ENCODE measurements at places on chromosomes 6 and 20.
A peak's percentile ranks its signal among the peaks of the same experiment; 100 is the strongest.

GRCh38 chr20:10539818-10540553 lies 104.9 kb downstream of the SLX4IP start:
- no peak for DNase-seq

DNA sequence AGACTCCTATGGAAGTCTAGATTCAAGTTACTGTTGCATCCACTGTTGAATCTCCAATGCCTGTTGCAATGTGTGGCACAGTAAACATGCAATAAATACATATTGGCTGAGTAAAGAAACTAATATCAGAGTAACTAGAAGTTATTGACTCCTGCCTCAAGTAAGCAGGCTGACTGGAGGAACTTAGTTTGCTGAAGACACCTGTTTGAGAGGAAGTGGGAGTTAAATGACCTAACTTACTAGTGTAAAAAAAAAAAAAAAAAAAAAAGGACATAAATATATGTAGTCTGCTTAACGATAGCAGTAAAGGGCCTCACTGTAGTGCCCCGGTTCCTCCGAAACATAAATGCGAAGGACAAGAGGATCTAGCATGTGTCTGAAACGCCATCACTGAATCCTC lies 249.8 kb upstream of the PRDM1 start:
- DNase-seq, result no peak

DNA sequence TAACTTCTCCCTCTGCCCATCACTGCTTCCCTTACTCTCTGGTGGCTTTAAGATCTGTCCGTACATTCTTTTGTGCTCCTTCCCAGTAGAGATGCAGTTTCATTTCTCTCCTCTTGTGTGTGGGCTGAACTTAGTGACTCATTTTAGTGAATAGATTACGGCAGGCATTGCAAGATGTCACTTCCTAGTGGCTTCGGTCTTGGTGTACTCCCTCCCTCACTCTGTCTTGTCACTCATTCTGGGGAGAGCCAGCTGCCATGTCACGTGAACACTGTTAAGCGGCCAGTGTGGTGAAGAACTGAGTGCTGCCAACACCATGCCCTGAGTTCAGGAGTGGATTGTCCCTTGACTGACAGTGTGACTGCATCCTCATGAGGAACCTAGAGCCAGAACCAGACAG lies 115.9 kb downstream of the OTOR start:
- DNase-seq, result no peak

- no peak for DNase-seq
Observed at GRCh38 chr20:33679758-33680485, 5.7 kb upstream of the NECAB3 start.

DNA sequence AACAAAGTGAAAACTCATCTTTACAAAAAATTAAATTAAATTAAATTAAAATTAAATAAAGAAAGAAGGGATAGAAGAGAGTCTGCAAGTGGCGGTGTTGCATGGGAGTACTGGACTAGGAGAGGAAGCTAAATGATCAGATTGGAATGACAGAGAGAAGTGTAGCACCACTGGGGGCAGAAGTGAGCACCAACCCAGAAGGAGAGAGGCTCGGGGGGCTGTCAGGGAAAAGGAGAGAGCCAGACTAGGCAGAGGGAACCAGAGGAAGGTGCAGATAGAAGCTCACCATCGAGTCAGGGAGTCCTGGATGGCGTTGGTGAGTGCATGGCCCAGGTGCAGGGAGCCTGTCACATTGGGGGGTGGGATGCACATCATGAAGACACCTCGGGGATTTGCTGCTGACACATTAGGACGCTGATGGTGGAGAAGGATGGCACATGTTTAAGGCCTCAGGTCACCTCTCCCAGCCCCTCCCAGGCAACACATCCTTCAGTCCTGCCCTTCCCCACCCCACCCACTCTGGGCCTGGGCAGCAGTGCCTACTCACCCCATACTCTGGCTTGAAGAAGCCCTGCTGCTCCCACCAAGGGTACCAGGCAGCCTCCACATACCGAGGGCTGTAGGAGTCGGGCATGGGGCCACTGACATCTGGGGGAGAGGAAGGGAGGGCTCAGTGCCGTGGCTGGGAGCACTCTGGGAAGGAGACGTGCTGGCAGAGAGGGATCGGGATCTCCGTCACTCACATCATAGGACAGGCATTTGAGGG lies 4.0 kb downstream of the VARS1 start:
- DNase-seq, result peak; percentile 20

DNA sequence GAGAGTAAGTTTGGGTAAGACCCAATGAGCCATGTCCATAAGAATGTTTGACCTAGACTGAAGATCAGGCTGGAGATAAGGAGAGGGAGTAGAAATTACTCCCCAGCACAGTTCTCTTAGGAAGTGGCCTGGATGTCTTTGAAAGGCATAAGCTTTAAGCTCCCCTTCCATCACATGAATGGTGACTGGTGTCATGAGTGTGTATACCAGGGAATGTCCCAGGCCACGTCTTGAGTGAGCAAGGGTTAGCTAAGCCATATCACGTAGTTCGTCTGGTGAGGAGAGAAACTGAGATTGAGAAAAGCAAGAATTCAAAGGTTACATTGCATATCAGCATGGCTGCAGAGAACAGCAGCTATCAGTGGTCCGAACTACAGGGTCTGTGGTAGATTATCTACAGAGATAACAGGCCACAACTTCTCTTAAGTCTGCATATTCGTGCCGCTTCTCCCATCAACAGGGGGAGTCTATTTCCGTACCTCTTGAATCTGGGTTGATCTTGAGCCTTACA lies 60.1 kb upstream of the BMP2 start:
- DNase-seq, result no peak

- no peak for DNase-seq
Observed at GRCh38 chr20:9225879-9226278, 157.0 kb downstream of the PLCB4 start.

DNA sequence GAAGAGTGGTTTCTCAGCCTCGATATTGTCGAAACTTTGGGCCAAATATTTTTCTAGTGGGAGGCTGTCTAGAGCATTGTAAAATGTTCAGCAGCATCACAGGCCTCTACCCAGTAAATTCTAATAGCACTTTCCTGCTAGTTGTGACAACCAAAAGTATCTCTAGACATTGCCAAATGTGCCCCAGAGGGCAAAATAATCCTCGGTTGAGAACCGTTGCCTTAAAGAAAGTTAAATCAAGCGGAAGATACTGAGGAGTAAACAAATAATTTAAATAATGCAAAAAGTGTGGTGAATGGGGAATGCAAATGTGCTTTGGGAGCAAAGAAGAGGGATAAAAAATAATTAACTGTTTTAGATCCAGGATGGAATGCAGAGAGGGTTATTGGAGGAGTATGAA lies 106.4 kb upstream of the ASCC3 start:
- no peak for DNase-seq

DNA sequence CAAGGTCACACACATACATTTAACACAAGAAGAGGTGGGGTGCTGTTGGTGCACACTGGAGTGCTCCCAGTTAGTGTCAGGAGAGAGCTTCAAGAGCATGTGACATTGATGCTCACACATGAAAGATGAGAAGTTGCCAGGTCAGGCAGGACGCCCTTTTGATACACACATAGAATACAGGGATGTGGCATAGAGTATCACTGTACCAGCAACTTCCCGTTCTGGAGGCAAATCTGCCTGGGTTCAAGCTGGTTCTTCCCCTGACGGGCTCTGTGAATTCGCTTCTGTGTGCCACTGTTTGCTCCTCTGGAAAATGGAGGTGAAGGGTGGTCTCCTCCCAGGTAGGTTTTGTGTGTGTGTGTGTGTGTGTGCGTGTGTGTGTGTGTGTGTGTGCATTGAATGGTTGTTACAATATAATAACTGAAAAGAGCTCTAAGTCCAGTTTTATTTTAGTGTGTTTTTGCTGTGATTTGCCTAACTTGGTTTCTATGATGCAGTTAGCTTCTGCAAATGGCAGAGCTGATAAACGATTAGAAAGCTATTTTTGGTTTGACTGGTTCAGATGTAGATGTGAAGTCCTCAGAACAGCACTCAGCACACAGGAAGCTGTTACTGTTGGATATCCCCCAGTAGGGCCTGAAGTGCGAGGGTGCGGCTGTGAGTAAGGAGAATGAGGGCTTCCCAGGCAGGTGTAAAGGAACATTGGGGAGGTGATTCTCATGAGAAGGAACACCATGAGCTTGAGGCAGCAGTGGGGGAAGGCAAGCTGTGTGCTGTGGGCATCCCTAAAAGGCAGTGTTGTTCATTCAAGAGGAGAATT lies 53.4 kb downstream of the HIVEP1 start:
- no peak for DNase-seq

DNA sequence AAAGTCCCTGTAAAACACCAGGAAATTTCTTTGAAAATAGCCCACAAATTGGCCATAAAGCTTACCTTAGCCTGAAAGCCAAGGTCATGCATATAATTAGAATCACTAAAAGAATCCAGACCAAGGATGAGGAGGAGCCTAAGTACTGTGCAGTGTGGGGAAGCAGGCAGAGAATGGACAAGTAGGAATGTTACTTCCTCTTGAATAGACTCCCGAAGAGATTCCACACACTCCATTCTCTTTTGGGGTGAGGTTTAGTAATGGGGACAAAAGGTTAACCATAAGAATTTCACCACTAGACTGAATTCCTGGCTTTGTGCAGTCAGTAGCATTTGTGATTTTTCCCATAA lies 27.5 kb upstream of the MARCKS start:
- no peak for DNase-seq

DNA sequence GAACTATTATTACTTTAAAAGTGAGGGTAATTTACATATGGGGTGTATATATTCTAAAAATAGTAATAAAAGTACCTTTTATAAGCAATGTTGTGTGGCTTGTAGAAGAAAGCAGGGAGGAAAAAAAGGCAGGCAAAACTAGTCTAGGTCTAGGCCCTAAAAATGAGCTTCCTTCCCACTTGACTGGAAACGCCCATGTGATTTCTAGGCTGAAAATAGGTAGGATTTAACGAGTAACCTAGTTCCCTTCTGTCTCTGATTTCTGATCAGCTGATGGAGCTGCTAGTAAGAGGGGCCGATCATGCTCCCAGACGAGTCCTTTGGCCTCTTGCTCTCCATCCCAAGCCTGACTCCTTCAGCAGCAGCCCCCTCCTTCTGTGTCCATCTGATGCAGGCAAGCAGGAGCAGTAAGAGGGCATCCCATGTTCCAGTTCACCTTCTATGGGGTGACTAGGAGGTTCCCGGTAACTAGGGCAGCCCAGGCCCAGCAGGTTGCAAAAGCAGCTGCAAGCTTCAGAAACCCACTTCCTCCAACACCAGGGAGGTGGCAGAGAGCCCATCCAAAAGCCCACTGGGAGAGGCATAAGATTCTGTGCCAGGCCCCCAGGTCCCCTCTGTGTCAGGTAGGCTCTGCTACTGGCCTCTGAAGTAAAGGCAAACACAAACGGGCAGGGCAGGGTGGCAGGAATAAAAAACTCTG lies 24.4 kb downstream of the TBC1D20 start:
- DNase-seq, result no peak

DNA sequence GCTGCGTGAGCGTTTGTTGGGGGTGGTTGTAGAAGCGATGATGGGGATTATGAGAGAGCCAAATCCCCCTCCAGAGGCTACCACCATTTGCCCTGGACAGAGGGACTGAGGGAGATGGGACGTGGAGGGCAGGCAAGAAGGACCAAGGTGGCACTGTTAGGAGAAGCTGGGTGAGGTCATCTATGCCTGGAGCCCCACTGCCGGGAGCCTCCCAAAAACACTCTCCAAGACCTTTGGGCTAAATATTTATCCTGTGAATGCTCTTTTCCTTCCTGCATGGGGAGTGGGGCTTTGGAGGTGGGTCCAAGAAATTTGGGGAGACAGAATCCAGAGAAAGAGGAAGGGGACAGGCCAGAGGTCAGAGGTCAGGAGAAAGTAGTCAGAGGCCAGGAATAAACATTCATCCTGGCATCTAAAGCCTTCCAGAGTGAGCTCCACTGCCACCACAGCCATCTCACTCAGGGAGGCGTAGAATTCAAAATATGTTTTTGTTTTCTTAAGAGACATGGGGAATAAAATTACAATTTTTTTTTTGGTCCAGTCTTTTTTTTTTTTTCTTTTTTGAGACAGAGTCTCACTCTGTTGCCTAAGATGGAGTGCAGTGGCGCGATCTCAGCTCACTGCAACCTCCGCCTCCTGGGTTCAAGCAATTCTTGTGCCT lies 17.8 kb upstream of the PTGIS start:
- no peak for DNase-seq

- no peak for DNase-seq
Observed at GRCh38 chr6:99402448-99402847, 8.5 kb upstream of the COQ3 start.

DNA sequence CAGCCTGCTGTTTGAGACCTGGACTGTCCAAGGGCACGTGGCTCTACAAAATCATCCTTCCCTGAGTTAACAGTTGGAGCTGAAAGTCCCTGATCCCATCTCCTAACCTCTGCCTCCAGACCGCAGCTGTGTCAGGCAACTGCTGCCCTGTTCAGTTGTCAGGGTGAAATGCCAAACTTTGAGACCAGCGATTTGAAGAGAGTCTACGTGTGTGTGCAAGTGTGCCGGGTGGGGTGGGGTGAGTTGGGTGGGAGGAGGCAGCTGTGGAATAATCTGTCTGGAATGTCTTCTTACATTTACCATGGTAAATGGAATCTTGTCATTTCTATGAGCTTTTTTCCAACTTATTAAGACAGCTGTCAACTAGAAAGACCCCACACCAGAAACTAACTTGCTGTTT lies 81.0 kb upstream of the FAM8A1 start:
- no peak for DNase-seq

- DNase-seq, result no peak
Observed at GRCh38 chr6:114735025-114735735, 392.4 kb upstream of the HS3ST5 start.

DNA sequence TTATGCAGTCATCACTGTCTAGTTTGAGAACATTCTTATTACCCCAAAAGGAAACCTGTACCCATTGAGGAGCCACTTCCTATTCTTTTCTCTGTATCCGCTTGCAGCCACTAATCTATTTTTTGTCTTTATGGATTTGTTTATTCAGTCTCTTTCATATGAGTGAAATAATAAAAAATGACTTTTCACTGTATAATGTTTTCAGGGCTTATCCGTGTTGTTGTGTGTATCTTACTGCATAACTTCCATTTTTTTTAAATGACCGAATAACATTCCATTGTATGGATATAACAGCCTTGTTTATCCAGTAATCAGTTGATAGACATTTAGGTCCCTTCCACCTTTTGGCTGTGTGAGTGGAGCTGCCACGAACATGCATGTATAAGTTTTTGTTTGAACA lies 86.6 kb downstream of the ZFAND3 start:
- DNase-seq, result no peak

GRCh38 chr6:144179828-144180227 lies 29.5 kb downstream of the STX11 start:
- DNase-seq, result no peak

DNA sequence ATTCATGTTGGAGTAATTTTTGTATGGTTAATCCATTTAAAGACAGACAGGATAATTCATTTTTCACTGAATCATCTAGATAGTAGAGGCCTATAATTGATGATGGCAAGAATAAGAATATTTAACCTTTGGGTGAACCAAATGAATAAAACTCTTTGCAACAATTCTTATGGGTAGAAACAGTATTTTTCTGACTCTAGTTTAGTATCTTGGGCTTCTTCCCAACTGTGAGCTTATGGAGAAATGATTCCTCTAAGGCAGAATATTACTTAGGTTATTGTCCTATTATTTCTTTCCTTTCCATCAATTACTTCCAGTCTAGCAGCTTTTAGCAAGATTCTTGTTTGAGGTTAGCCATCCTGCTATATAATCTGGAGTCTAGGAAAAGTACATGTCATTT lies 734.9 kb upstream of the FLRT3 start:
- no peak for DNase-seq
